Activated CD8-positive, alpha-beta memory T cell treated with anti-CD3 and anti-CD28 coated beads for 1 hour (primary cell): ENCODE measurements at places on chromosomes 3 and 15.

- no peak for DNase-seq
Observed at GRCh38 chr3:97647441-97647982, 117.0 kb upstream of the ARL6 start.

GRCh38 chr15:98431171-98431570 is 217.2 kb upstream of the IGF1R start:
- no peak for DNase-seq

GRCh38 chr3:44186111-44186672 is 55.5 kb upstream of the TOPAZ1 start:
- no peak for DNase-seq

GRCh38 chr15:48244921-48245320 is 38.8 kb downstream of the SLC12A1 start:
- DNase-seq, result no peak

GRCh38 chr15:38795471-38796245 is 231.0 kb upstream of the RASGRP1 start:
- no peak for DNase-seq

DNA sequence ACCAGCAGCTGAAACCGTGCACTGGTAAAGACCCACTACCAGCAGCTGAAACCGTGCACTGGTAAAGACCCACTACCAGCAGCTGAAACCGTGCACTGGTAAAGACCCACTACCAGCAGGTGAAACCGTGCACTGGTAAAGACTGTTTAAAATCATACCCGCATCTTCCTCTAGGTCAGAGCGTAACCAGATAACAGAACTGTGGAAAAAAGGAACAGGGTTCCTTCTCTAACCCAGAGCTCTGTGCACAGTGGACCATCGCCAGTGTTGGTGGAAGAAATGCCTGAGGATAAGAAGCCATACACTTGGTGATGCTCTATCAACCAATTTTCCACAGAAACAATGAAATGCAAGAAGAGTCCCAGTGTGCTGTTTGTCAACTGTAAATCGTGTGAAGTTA is 243.4 kb downstream of the NTRK3 start:
- no peak for DNase-seq

DNA sequence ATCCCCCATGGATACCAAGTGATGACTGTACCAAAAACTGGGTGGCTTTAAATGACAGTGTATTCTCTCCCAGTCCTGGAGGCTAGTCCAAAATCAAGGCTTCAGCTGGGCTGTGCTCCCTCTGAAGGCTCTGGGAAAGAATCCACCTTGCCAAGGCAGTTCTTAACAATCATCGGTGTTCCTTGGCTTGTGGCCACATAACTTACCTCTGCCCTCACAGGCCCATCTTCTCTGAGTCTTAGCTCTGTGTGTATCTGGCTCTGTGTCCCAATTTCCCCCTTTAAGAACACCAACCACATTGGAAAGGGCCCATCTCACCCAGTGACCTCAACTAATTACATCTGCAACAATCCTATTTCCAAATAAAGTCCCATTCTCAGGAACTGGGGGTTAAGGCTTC is 503.0 kb upstream of the PROK2 start:
- DNase-seq, result no peak

DNA sequence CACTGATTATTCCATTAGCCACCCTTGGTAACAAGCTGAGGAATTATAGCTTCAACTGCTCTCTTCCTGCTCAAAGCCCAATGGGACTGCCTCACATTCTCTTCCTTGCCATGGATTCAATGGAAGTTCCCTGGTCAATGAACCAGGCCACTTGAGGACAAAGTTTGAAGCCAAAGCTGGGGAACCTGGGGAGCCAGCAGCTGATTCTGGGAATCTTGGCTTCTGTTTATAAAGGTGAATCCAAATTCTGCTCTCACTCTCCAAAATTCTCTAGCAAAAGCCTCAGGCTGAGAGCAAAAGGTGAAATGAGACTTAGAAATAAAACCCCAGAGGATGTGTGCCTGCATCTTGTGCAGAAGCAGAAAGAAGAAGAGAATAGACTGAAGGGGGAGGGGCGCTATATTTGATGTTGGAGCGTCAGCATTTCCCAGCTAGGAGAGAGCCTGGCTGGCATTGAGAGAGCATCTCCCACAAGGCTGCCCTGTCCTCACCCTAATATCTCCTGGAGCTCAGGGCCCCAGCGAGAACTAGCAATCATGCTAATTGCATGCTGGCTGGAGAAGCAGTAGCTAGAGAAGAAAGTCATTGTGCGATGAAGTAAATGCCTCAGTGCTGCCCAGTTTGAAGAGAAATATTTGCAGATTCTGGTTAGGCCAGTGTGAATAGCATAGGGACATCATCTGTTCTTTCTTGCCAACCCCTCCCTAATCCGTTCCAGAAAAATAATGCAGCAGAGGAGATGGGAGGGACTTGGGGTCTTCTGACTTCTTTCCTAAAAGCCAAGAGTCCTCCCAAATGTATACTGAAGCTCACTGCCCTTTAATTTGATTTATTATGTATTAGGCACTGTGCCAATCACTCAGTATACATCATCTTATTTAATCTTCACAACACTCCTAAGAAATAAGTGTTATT is 34.9 kb upstream of the GAP43 start:
- DNase-seq, result no peak

DNA sequence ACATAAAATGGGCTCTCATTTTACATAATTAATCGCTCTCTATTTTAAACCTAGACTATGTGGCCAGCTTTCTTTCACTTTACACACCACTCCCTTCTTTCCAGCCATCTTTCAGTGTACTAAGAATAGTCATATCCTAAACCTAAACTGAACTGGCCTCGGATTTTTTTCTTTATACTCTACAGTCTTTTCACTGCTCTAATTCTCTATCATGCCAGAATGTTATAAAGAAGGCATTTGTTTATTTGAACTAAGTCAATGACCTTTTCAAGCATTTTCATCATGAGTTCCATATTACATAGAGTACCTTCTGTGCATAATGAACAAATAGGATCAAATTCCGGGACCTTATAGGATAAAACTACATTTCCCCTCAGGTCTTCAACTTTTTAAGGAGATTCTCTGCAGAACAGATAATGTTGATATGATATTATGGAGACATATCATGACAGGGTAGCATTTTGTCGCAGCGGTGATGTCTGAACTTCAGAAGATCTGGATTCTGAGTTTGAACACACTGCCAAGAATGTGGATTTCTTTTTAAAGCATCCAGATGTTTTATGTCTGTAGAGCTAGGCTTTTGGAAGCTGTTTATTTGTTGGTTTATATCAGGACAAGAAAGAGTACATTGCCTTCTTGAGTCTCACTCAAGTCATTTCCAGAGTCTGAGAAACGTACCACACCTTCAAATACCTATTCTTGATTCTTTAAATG is 1047.3 kb downstream of the MCTP2 start:
- DNase-seq, result no peak

GRCh38 chr15:64720188-64720587 is 55.2 kb downstream of the RBPMS2 start:
- no peak for DNase-seq

DNA sequence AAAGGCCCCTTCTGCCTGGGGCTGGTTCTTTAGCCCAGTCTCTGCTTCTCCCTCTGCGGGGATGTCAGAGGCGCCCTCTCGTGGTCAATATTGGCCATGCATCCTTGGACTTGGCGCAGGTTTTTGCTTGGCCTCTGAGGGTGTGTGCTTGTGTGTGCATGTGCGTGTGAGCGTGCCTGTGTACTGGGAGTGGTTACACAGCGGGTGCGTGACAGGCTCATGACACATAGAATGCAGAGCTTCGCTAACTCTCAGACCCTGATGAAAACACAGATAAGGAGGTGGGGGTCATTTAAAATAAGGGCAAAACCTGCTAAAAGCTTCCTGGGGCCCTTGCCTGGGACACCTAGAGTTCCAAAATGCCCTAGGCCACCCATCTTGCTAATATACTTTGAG is 160.9 kb downstream of the SMAD6 start:
- DNase-seq, result peak; percentile 49

DNA sequence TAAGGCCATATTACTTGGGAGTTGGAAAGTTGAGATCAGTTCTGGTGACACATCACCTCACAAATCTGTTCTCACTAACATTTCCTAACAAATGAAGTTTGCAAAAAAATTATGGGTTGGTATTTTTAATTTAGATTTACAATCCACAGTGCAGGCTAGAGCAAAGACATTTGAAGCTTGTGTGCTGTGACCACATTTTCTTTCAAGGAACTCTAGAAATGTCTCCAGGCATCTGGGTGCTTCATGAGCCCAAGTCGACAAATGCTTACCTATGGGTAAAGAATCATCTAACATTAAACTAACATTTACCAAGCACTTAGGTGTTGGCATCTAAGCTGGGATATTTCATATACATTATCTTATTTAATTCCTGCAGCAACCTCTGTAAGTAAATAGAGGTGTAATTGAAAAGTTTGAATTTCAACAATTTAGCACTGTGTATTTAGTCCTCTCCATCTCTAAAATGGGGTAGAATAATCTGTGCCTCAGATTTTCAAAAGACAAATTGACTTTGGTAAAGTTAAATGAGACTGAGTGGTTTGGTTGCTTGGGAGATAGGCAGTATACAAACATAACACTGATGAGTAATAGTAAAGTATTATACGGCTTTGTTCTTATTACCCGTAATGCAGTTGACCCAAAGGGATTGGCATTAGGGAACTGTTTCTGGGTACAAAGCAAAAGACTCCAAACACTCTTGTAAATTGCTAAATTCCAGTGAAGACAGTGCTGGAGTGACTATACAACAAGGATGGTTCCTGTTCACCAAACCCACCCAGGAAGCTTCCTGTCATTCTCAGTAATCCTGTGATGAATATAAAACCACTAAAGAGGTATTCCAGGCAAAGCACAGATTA is 162.5 kb downstream of the TPRG1 start:
- DNase-seq, result no peak

- no peak for DNase-seq
Observed at GRCh38 chr15:92324101-92324963, 69.3 kb upstream of the ST8SIA2 start.

DNA sequence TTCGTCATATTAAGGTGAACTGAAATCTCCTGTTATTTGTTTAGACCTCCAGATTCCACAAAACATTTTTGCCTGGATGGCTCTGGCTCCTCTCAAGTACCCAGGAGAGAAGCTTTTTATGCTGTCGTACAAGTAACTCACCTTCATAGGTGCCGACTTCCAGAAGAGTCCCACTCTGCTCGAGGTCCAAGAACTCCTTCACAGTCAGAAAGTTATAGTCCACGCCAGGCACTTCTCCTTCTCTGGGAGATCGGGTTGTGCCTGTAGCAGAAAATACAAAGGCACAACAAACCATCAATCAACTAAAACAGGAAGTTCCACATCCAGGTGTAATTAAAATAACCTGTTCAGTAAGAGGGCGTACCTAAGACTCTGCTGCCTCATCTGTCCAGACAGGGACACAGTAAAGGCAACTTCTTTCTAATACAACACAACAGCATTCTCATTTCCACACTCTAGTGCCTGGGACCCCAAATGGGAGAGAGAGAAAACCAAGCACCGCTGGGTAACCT is 545.3 kb downstream of the MAGI1 start:
- DNase-seq, result no peak

DNA sequence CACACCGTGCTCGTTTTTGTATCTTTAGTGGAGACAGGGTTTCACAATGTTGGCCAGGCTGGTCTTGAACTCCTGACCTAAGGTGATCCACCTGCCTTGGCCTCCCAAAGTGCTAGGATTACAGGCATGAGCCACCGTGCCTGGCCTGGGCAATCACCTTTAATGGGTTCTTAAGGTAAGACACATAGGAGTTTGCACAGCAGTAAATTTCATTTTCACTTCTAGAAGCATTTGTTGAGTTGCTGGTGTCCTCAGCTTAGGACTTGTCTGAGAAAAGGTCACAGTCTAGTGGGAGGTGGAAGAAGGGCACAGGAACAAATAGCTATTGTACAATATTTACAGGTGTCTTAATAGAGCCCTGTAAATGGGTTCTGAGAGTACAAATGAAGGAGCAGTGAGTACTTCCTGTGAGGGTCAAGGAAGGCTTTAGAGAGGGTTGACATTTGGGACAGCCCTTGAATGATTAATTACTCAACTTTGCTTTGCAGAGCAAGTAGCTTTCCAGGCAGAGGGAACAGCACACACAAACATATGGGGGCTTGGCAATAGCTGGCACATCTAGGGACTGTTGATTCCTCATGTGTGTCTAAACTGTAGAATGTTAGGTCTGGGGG is 8.7 kb upstream of the ETV5 start:
- no peak for DNase-seq

GRCh38 chr3:112654979-112655378 is 14.0 kb upstream of the CCDC80 start:
- no peak for DNase-seq

DNA sequence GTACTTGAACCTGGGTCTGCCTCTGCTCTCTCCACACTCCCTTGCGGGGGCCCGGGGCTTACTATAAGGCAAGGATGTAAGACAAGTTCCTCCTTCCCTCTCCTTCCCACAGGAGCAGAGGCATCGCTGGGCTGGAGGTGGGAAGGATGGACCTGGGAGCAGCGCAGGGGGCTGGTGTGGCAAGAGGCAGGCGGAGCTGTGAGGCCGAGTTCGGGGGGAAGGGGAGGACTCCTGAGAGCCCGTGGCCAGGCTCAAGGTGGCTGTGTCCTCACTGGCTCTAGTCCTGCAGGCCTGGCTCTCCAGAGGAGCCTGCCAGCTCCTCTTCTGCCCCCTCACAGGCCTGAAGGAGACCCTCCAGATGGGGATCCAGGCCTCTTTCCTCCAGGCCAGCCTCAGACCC is 1.0 kb upstream of the NR2E3 start:
- no peak for DNase-seq

GRCh38 chr3:43031485-43031884 is 52.4 kb downstream of the GASK1A start:
- DNase-seq, result no peak
